ENCODE measurements at places on chromosomes 2 and 18.
A peak's percentile ranks its signal among the peaks of the same experiment; 100 is the strongest.

- no peak for DNase-seq
Observed at GRCh38 chr2:228039752-228040534, 141.5 kb downstream of the SPHKAP start.

GRCh38 chr2:32291746-32292145 is 14.0 kb downstream of the YIPF4 start:
- no peak for DNase-seq

- DNase-seq: no peak
Observed at GRCh38 chr18:50649821-50650220, 89.9 kb downstream of the MAPK4 start.

DNA sequence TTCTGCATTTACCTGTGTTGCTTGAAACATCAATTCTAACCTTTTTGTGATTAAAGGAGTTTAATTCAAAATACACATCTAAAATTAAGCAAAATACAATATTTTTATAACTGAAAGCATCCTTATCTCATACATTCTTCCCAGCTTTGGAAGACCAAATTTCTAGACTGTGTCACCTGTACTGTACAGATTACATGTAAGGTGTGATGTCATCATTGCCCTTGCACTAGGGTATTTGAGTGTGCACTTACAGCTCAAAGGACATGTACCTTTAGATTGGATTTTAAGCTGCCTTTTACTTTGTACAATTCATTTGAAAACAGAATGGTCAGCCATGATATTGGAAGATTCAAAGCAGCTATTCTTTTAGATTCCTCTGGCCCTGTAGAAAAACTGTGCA is 932.8 kb upstream of the POU3F3 start:
- no peak for DNase-seq

GRCh38 chr2:172065111-172065510 is 20.2 kb upstream of the DLX1 start:
- no peak for DNase-seq

GRCh38 chr2:45006942-45007287 is 2.3 kb downstream of the SIX2 start:
- no peak for DNase-seq

DNA sequence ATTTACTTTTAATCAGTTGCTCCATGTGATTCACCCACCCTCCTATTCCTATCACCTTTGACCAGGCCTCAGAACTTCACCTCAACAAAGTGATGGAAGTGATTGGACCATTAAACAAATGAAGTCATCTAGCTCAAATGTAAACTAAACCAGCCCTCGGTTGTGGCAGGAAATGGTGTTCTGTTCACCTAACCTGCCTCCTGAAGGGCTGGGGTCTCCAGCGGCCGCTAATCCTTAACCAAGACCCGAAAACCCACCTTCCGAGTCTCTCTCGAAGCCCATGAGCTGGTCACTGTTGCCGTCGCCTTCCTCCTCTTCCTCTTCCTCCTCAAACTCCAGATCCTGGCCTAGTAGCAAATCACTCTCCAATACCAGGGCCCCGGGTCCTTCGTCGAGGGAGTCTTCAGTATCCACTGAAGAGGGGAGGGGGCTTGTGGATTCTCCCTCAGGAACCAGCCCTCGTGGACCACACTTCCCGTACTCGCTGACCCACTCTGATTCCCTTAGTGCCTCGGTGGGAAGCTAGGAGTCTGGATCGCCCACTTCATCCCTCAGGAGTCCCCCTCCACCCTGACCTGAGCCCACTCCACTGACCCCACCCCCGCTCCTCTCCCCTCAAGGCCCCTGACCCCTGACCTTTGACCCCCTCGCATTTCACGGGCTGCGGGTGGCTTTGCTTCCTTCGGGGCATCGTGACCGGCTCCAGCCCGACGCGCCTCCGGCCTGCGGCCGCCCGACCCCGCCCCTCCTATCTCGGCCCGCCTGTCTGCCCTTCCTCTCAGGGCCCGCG is 503 bp downstream of the ZNF513 start:
- peak; percentile 88 for DNase-seq

- DNase-seq: peak; percentile 31
Observed at GRCh38 chr18:62524440-62525200, 1.8 kb downstream of the ZCCHC2 start.

- no peak for DNase-seq
Observed at GRCh38 chr18:63604791-63605567, 17.8 kb downstream of the SERPINB13 start.

- no peak for DNase-seq
Observed at GRCh38 chr2:175156534-175156933, 11.5 kb downstream of the ATF2 start.

DNA sequence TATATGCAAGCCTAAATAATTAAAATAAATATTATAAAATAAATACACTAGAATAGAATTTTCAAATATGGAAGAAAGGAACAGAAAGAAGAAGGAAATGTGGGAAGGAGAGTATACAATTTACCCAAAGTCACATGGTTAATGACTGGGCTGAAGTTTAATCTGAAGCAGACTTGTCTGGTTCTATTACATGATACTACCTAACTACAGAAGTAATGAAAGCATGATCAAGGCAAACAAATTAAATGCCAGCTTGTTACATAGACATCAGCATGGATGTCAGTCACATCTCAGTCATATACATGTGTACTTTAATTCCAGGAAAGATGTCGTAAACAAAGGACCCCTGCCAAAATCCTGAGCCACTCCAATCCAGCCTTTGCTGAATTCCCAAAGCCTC is 1060.8 kb downstream of the CNTNAP5 start:
- no peak for DNase-seq

- DNase-seq: peak; percentile 12
Observed at GRCh38 chr2:209423562-209424198, at the start of gene MAP2. Gene MAP2, plus strand, starts transcription at chr2:209424047. Its CDS starts 229,124 bp downstream, at chr2:209653171.

DNA sequence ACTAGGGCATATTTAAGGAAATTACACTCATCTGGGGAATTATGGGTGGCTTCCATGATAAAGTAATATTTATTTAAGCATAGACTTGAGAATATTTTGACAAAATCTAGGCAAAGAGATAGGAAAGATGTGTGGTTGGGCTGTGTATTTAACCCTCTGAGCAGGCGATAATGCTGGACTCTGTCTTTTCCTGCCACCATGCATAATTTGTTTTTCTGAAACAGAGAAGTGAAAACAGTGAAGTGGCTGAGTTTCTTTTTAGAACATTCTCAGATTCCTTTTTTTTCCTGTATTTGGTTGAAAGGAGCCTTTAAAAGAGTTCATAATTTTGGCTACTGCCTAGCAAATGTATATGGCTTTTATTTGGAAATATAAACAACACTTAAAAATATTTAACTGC is 104.8 kb upstream of the CDH19 start:
- no peak for DNase-seq

GRCh38 chr2:226121046-226121738 is 678.4 kb downstream of the IRS1 start:
- no peak for DNase-seq

DNA sequence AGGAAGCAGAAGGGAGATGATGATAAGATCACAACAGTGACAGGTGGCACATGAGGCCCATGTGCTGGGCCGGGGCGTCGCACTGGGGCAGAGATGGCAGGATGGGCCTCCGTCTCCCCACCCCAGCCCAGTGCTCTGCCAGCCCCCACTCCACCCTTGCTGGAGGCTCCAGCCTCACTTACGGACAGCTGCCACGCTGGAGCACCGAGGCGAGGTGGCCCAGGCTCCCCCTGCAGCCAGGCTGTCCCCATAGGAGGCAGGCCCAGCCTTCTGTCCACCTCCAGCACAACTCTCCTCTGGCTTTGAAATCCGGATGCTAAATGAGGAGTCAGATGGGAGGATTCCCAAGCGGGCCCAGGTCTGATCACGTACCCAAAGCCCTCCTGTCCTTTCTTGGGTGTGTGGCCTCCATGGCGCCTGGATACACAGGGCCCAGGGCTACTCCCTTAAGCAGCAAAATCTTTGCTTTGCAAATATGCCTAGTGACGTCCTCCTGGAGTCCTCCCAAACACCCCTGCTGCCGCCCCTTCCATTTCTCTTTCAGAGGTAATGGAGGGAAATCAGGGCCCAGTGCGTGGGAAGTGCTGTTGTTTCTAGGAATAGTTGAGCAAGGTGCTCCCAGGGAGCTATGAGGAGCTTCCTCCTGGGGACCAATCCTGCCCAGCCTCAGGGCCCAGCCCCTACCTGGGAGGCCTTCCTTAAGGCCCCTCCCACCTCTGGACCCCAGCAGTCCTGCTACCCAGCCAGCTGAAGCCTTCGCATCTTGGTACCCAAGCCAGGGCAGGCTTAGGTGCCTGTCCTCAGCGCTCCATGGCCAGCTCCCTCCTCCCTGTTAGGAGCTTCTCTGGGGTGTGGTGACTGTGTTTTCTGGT is 170.4 kb upstream of the MYCN start:
- DNase-seq: no peak

GRCh38 chr2:212024040-212024439 is 514.6 kb downstream of the ERBB4 start:
- no peak for DNase-seq

DNA sequence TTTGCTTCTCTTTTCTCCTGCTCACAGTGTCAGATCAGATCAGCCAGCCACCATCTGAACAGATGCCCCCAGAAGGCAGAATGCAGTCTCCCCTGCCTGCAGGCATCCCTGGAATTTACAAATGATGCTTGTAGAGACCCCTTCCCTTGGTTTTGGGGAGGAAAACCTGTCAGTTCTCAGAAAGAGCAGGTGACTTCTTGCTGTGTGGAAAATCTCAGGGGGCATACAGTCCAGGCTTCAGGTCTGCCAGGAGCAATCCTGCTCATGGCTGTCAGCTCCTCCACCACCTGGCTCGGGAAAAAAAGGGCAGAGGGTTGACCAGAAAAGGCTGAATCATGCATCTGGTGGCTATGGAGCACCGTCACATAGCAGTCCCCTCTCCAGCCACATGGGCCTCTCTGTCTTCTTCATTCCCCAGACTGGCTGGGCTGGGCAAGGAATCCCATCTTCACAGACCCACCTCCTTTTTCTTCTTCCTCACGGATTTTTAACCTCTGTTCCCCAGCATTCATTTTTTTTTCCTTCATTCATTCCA is 107.0 kb downstream of the KCNF1 start:
- DNase-seq: no peak

DNA sequence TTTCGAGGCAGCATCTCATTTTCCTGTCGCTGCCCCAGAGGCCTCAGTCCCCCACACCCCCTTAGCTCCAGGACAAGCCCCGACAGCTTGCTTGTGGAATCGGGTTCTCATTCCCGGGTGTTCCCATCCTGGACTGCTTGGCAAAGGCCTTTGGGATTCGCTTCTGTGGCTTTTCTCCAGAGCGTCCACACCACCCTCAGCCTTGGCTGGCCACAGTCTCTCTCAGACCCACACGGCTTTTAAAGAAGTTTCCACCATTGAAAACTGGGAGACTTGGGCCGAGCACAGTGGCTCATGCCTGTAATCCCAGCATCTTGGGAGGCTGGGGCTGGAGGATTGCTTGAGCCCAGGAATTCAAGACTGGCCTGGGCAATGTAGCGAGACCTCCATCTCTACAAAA is 2.7 kb downstream of the ESPNL start:
- no peak for DNase-seq

GRCh38 chr2:157246765-157247407 is 10.6 kb upstream of the GALNT5 start:
- no peak for DNase-seq

DNA sequence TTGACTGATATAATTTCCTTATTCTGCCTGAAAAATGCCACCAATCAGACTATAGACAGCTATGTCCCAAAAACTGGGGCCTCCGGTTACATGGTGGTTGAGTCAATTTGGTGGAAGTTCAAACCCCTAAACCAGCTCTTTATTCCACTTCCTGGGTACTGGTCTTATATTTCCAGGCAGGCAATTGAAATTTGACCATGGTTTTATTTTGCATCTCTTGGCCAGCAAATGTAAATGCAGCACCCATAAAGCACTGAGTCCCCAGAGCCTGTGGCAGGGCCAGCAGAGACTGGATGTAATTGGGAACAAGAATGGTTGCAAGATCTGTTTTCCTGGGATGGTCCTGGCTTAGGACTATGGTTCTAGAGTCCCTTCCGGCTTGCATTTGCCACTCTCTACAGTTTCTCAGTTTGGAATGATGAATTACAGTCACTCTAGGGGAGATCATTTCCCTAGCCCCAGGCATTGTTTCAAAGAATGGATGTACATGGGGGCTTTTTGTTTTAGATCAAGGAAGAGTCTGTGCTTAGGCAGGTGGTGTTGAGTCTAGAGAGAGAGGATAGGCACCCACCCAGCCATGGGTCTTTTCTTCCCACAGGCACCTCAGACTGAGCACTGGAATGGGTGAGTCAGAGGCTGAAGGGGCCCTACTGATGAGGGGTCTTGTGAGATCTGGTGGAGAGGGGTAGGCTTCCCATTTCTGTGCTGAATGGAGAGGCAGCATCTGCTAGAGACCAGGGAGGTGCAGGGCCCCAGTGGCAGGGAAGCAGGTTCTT is 108.4 kb upstream of the CDC42EP3 start:
- DNase-seq: no peak

- DNase-seq: no peak
Observed at GRCh38 chr2:200525066-200525465, 941 bp upstream of the SGO2 start.

- DNase-seq: no peak
Observed at GRCh38 chr18:47490882-47491281, 239.4 kb upstream of the SKOR2 start.

DNA sequence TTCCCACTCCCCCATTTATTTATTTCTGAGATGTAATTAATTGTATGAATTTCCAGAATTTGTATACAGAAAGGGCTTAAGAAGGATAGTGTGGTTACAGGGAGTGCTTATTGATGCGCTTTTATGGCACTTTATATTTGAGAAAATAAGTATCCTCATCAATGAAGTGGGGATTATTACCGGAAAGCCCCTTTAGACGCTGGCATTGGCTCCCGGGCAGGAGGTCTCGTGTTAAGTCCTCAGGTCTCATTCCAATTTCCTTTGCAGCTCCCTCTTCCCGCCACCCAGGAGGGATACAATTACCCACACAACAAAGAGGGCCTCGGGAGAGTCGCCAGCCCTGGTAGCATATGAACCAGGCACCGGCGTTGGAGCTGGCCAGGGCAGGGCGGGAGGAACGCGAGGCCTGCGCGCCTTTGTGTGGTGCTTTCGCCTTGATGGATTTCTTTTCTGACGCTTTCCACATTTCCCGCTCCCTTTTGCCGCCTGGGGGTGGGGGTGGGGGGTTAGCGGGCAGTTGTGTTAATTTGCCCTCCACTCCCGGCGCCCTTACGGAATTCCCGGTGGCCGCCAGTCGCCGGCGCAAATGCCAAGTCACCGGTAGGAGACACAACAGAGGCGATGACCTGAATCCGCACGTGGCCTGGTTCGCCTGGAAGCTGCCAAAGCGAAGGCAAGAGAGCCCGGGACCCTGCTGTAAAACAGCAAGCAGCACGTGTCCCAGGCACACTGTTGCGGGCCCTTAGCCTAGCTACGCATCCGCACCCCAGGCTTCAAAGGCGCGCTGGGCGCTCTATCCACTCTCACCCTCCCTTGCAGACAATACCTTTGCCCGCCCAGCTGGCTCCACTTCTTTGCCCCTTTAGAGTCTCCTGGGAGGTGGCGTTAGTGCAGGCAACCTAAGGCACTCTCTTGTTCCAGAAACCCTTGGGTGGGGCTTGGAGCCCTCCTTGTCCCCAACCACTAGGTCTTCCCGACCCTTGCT is 3.3 kb downstream of the GAD1 start:
- DNase-seq: no peak
